RWPE2 (cell line): ENCODE measurements at places on chromosomes 4 and X.

DNA sequence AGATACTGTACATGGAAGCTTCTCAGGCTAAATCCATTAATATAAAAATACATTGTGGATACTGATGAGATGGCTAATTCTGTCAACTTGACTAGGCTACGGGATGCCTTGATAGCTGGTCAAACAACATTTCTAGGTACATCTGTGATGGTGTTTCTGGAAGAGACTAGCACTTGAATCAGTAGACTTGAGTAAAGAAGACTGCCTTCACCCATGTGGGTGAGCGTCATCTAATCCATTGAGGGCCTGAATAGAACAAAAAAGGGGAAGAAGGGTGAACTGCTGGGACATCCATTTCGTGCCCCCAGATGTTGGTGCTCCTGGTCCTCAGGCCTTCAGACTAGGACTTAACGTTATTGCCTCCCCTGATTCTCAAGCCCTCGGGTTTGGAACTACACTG lies 3.7 kb upstream of the SRP72 start:
- DNase-seq: no peak

DNA sequence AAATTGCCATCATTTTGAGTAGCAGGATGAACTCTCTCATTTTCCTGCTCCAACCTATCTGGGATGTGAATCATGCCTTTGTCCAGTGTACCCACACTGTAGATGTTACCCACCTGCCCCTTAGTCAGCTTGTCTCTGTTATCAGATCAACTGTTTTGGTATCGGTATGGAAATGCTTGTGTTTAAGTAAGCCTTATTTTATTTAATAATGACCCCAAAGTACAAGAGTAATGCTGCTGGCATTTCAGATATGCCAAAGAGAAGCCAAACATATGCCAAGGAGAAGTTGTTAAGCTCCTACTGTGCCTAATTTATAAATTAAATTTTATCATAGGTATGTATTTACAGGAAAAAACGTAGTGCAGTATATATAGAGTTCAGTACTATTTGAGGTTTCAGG lies 18.6 kb upstream of the RAP1GDS1 start:
- no peak for DNase-seq

- no peak for DNase-seq
These were observed 673 bp downstream of the PARM1 start for GRCh38 chr4:74933562-74934015.

GRCh38 chr4:173161311-173161710 lies 7.3 kb upstream of the GALNT7 start:
- no peak for DNase-seq

GRCh38 chr4:17164666-17165065 lies 266.2 kb upstream of the LDB2 start:
- DNase-seq: no peak

GRCh38 chr4:111930659-111931058 lies 214.6 kb upstream of the FAM241A start:
- DNase-seq: no peak

GRCh38 chrX:39639871-39640270 lies 457.9 kb downstream of the BCOR start:
- DNase-seq: no peak
